CD4-positive, CD25-positive, alpha-beta regulatory T cell (primary cell): ENCODE measurements at places on chromosomes 4 and X.
A peak's percentile ranks its signal among the peaks of the same experiment; 100 is the strongest.

DNA sequence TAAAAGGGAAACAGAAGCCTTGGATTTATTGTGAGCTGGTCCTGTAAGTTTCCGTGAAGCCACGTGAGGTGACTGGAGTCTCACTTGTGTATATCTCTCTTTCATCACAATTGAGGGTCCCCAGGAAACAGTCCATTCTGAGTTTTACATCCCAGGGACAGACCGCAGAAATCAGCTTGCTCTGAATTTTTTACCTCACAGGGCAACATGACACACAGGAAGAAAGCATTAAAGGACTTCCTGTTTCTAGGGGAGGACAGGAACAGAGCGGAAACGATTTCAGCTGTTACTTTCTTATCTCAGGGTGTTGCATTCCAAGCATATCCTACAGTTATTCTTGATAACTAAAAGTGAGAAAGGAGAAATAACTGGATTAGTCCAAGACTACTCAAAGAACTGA is 553.5 kb downstream of the TRAM1L1 start:
- no peak for DNase-seq

DNA sequence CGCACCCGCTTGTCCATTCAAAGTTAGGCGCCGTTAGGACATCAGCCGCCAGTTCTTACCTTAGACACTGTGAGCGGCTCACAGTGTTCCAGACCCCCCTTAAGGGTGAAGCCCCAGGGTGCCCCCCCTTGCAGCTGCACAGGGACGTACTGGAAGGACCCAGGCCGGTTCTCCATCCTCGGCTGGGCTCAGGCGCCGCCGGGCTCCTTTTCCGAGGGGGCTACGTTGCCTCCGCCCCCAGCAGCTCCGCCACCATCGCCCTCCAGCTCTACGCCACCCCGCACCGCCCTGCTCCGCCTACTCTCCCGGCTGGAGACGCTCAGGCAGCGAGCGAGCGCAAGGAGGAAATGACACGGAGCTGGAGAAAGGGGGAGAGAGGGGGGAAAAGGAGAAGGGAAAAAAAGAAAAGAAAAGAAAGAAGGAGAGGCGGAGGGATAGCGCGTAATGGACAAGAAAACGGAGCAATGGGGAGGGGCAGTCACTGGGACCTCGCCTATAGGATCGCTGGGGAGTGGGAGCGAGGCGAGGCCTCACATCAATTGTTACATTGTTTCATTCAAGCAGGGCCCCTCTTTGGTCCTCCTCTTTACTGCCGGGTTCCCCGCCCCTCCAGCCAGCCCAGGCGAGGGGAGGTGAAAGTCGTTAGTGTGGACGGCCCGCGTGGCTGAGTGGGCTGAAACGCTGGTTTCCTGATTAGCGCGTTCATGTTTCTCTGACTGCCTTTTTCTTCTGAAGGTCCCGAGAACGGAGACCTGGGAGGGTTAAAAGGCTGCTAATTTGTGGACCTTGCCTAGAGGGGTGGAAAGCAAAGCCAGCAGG is at the start of gene SHROOM4:
TSS of gene SHROOM4 (minus strand) at position 352 of the 819 bp plus-strand sequence. CDS start at position 176, 176 bp downstream.
- no peak for DNase-seq

- no peak for DNase-seq
Measured at GRCh38 chr4:3444351-3445110, 2.8 kb downstream of the HGFAC start.

GRCh38 chr4:173763389-173763788 is 233.4 kb upstream of the HAND2 start:
- DNase-seq = no peak

GRCh38 chrX:70444326-70444945 is at the start of gene DLG3:
TSS of gene DLG3 (plus strand) at chrX:70444835. CDS start at chrX:70445202, 367 bp downstream.
- no peak for DNase-seq

DNA sequence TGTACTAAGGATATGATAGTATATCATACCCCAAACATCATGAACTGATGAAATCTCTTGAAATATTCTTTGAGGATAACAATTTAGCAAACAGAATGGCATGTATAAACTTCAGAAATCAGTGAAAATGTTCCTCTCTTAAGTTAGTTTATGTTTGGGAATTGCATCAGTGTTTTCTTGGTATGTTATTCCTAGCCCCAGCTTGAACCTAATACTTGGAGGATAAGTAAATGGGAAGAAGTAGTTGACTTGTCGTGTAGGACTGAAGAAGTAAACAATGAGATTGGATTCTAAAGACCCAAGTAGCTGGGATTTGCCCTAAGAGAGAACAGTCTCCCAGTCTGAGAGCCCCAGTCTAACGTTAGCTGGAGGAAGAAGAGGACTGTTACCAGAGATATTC is 355.7 kb downstream of the GALNTL6 start:
- no peak for DNase-seq

- DNase-seq = no peak
Measured at GRCh38 chrX:19096586-19096985, 25.7 kb downstream of the ADGRG2 start.

DNA sequence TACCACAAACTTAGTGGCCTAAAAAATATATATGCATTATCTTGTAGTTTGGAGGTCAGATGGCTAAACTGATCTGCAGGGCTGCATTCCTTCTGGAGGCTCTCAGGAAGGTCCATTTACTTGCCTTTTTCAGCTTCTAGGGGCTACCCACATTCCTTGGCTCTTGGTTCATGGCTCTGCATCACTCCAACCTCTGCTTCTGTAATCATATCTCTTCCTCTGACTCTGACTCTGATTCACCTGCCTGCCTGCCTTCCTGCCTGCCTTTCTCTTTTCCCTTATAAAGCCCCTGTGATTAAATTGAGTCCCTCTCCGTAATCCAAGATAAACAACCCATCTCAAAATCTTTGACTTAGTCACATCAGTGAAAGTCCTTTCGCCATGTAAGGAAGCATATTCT is 25.0 kb upstream of the FRMPD4 start:
- no peak for DNase-seq

- no peak for DNase-seq
Measured at GRCh38 chr4:120922381-120923206, at the start of gene PRDM5. TSS of gene PRDM5 (minus strand) at chr4:120922726. CDS start at chr4:120922608, 118 bp downstream.

GRCh38 chr4:184689681-184690080 is 40.1 kb downstream of the PRIMPOL start:
- DNase-seq = no peak

- peak; percentile 1 for DNase-seq
Measured at GRCh38 chrX:84188320-84188834, 378 bp upstream of the RPS6KA6 start.

GRCh38 chr4:171288816-171289432 is 524.3 kb upstream of the GALNTL6 start:
- DNase-seq = no peak
